Thoracic aorta (tissue), 2 donors: ENCODE measurements at places on chromosomes 1 and 21.

DNA sequence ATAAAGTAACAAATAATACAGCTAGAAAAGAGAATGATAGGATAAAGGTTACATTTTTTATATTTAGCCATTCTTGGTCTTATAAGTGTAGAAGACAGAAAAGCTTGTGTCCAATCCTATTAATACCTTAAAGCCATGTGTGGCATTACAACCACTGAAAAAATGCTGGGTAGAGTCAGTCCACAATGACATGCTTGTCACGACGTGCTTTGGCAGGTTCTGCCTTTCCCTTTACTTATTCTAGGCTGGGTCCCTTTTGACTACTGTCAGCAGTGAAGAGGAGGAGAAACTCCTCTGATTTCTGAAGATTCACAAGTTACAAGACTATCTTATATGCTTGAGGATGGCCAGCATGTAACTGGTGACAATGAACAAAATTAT, 14.6 kb upstream of the AIM2 start:
- no peak overlapping the region for H3K4me3 ChIP-seq
- no peaks in the 10 kb centered on the region for H3K36me3 ChIP-seq
- no peak for DNase-seq

DNA sequence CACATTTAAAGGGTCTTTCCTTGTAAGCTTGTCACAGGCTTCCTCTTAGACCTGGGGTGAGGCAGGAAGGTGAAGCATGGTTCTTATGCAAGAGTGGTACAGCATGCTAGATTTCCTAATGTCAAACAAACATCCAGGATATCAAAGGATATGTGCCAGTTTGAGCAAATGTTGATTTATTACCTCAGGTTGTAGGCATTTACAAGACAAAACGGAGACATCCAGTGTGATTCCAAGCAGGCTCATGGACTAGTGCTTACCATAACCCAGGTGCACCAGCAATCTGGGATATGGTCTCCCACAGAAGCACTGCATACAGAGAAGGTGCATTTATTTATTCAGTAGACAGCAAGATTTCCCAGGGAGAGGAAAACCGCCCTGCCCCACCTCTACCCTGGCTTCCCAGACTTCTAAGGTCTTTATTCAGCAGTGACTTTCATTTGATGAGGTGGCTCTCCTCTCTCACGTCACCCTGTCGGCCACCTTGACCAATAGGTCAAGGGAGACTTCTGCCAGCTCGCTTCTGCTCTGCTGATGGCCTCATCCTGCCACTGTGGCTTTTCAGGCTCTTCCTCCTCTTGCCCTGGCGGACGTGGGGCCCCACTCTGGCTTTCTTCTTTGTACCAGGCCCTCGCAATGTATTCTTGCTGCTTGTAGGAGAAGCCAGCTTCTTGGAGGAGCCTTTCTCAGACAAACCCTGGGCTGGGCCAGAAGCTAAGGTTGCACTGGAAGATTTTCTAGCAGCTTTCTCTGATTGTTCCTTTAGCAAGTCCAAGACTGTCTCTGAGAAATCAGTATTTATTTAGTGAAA, 25.6 kb downstream of the HHIPL2 start:
- H3K27ac ChIP-seq, result no peak overlapping the region
- DNase-seq, result no peak
- no peak overlapping the region for H3K4me3 ChIP-seq
- no peaks in the 10 kb centered on the region for H3K4me1 ChIP-seq

GRCh38 chr1:8427986-8428385, 110.1 kb downstream of the SLC45A1 start:
- peaks cover 19% of the 10 kb centered on the region for H3K4me1 ChIP-seq
- no peak for DNase-seq
- peak overlapping the region; percentile 1 for H3K4me3 ChIP-seq
- peak overlapping the region; percentile 59 for H3K27ac ChIP-seq
- H3K27me3 ChIP-seq, result no peaks in the 10 kb centered on the region

GRCh38 chr1:113763661-113764060, 4.4 kb upstream of the PHTF1 start:
- H3K27ac ChIP-seq, result no peak overlapping the region
- H3K4me3 ChIP-seq, result no peak overlapping the region
- DNase-seq, result no peak

DNA sequence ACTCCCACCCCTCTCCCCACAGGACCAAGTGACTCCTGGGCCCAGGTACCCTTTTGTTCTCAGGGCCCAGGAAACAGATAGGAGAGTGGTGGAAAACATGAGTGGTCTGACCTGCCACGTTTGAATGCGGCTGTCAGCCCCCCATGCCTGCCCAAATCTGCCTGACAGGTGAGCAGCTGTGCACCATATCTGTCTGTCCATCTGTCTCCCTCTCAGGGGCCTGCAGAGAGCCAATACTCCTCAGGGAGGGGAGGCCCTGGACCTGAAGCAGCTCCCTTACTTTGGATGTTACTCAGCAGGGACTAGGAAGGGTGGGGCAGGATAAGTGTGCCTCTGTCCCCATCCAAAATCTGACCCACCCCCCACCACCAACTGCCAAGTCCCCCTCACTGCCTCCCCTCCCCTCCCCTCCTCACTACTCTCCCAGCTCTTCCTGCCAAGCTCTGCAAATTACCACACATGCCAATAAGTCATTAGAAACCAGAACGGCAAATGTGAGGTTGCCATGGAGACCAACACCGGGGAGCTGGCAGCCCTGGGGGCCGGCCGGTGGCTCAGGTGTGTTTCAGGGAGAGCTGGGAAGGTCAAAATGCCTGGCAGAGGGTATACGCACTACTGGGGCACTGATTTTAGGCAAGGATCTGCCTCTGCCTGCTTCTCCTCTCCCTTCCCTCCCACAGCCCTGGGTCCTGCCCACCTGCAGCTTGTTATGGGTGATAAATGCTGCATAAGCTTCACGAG, 11.5 kb downstream of the LRRN2 start:
- H3K27ac ChIP-seq, result no peak overlapping the region
- no peaks in the 10 kb centered on the region for H3K27me3 ChIP-seq
- no peak overlapping the region for H3K4me3 ChIP-seq
- no peaks in the 10 kb centered on the region for H3K4me1 ChIP-seq
- DNase-seq, result no peak

- no peaks in the 10 kb centered on the region for H3K27me3 ChIP-seq
- H3K4me1 ChIP-seq, result no peaks in the 10 kb centered on the region
- no peak overlapping the region for H3K27ac ChIP-seq
These were observed 7.0 kb upstream of the GBP6 start for GRCh38 chr1:89356658-89357400.

DNA sequence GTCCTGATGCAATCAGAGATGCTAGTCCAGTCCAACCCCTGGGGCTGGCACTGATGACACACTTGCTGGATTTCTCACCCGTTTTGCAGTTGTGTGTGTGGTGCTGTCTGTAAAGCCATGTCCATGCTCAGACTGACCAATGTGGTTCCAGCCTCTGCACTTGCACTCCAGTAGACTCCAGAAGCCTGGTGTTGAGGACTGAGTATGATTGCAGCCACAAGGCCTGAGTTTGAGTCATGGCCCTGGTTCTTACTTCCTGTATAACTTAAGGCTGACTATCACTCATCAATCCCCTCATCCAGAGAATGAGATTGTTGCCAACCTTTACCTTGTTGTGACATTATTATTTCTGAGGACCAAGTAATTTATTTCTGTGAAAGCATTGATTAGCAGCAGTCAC, 34.8 kb upstream of the IKBKE start:
- DNase-seq, result no peak
- peaks cover 18% of the 10 kb centered on the region for H3K36me3 ChIP-seq
- no peak overlapping the region for H3K4me3 ChIP-seq
- H3K4me1 ChIP-seq, result peaks cover 16% of the 10 kb centered on the region
- no peaks in the 10 kb centered on the region for H3K27me3 ChIP-seq
- no peak overlapping the region for H3K27ac ChIP-seq
